Stimulated activated effector memory CD8-positive, alpha-beta T cell treated with anti-CD3 and anti-CD28 coated beads, Interleukin-12 subunit alpha, Interleukin-12 subunit beta, amount 100 ng/mL, for 72 hours (primary cell): ENCODE measurements at places on chromosomes 5 and 9.

- no peak for DNase-seq
Observed at GRCh38 chr5:88045931-88046461, 222.6 kb downstream of the TMEM161B start.

- DNase-seq = no peak
Observed at GRCh38 chr9:6270896-6271295, 55.3 kb downstream of the IL33 start.

GRCh38 chr5:142289708-142290576, 34.9 kb downstream of the SPRY4 start:
- no peak for DNase-seq

DNA sequence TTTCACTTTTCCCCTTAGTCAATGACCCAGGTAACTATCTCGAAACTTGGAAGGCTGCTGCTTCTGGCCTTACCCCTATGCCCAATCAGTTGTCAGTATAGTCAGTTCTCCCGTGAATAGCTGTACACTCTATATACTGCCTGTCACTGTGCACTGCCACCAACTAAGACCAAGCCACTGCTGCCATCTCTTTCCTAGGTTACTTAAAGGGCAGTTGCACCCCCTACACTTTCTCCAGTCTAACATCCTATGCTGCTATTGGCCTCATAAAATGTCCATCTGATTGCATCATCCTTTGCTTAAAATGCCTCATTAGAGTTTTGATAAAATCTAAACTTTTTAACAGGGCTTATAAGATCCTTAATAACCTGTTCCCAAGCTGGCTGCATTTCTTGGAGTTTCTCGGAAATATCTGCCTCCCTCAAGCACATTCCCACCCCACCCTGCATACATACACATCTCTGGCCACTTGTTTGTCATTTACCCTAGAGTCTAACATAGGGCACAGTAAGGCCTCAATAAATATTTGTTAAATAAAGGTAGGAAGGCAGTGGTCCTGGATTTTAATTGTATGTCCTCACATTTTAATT, 32.8 kb upstream of the TNFAIP8 start:
- DNase-seq = no peak

- DNase-seq = peak; percentile 17
Observed at GRCh38 chr9:124257844-124258606, at the start of gene NEK6. Gene NEK6, plus strand, starts transcription at chr9:124257949. Its CDS starts 44,016 bp downstream, at chr9:124301965.

DNA sequence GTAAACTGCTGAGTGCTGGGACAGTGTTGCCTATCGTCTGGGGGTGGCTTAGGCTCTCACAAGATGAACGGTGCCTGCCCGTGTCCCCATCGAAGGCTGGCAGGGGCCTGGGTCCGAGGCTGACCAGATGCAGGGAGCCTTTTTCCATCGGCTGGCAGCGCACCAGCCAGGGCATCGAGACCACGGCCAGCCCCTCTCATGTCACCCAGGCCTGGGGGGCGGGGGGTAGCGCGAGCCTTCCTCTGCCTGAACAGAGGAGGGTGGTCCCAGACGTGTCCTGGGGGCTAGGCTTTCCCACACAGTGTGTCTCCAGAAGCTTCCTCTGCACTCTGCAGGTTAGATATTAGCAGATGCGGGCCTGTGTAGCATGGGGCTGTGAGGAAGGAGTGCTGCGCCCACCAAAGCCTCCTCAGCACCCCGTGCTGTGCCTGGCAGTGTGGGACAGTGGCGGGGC, 17.3 kb downstream of the FGD3 start:
- DNase-seq = no peak

GRCh38 chr5:157917491-157917890, 58.5 kb upstream of the CLINT1 start:
- DNase-seq = no peak

DNA sequence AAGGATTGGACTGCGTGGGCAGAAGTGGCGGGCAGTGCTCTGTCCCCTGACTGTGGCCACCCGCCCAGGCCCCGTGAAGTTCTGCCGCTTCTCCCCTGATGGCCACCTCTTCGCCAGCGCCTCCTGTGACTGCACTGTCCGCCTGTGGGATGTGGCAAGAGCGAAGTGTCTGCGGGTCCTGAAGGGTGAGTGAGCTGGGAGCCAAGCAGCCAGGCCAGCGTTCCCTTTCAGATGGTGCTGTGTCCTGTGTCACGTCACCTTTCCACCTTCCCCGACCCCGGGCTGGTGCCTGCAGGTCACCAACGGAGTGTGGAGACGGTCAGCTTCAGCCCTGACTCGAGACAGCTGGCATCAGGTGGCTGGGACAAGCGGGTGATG, 2.3 kb downstream of the WDR38 start:
- no peak for DNase-seq

GRCh38 chr9:16369427-16369826, 501.0 kb downstream of the BNC2 start:
- DNase-seq = no peak

- DNase-seq = no peak
Observed at GRCh38 chr5:142698447-142699183, 12.7 kb upstream of the FGF1 start.

GRCh38 chr5:148966938-148967337, 95.9 kb downstream of the SH3TC2 start:
- DNase-seq = no peak

GRCh38 chr5:176830995-176831423, 20.6 kb downstream of the UNC5A start:
- DNase-seq = no peak

GRCh38 chr9:33148367-33149014, 18.6 kb downstream of the B4GALT1 start:
- DNase-seq = no peak

GRCh38 chr5:143435210-143435657, 31.7 kb upstream of the NR3C1 start:
- DNase-seq = no peak

DNA sequence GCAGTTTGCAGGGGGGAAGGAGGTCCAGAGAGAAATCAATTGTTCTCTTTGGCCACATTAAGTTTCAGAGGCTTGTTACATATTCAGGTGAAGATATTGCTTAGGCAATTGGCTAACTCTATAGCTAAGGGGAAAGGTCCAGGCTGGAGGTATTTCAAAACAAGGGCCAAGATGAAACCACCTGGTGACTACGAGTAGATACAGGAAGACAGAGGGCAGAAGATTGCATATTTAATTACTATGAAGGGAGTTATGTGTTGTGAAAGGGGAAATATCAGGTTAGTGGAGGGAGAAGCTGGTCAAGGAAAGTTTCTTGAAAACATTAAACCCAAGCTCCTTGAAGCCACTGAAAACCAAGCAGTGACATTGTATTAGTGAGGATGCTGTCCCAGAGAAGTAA, 1.9 kb upstream of the RAD23B start:
- no peak for DNase-seq

GRCh38 chr9:109536859-109537258, 38.8 kb upstream of the PTPN3 start:
- DNase-seq = no peak

DNA sequence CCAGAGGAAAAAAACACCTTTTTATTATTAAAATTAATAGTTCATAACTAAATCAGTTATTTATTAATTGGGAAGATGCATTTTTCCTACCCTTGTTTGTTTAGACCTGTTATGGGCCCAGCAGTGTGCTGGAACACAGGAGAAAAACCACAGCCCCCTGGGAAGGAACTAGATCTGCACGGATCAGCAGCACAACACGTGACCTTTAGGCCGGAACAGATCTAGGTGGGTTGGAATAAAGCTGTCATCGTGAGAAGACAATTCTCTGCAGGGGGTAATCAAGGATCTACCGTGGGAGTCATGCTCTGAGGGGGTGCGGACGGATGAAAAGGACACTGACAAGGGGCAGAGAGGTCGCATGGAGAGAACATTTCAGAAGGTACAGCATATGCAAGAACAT, 95.8 kb upstream of the SPATA31C2 start:
- no peak for DNase-seq

- no peak for DNase-seq
Observed at GRCh38 chr9:94056442-94056974, 27.8 kb upstream of the PTPDC1 start.

- no peak for DNase-seq
Observed at GRCh38 chr5:155620821-155621410, 607.4 kb downstream of the KIF4B start.

GRCh38 chr5:101018299-101018698, 115.2 kb upstream of the ST8SIA4 start:
- DNase-seq = no peak

- DNase-seq = no peak
Observed at GRCh38 chr5:561408-561807, 37.2 kb upstream of the SLC9A3 start.

- no peak for DNase-seq
Observed at GRCh38 chr9:120486347-120486746, 93.6 kb downstream of the CDK5RAP2 start.

DNA sequence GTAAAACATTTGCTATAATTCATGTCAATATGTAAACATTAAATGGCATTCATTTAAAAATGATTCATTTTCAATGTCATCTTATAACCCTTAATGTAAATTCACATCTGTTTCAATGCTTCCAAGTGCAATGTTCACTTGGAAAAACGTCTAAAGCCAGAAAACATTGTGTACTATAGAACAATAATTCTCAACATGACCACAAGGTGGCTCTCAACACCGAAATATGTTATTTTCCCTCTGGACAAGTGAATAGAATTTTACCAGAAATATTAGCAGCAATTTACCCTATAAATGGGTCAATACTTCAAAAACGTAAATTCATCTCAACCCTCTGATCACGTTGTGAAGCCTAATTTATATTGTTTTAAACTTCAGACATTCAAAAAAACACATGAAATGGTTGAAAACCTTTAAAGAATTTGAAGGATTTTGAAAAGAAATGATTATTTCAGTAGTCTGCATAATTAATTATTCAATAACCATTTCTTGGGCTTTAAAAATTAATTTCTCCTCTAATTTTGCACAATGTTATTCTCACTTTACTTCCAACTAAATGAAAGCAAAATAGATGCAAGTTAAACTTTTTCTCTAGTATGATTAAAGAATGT, 11.0 kb downstream of the CDH10 start:
- no peak for DNase-seq

GRCh38 chr9:135990468-135991429, 29.6 kb upstream of the UBAC1 start:
- peak; percentile 56 for DNase-seq

DNA sequence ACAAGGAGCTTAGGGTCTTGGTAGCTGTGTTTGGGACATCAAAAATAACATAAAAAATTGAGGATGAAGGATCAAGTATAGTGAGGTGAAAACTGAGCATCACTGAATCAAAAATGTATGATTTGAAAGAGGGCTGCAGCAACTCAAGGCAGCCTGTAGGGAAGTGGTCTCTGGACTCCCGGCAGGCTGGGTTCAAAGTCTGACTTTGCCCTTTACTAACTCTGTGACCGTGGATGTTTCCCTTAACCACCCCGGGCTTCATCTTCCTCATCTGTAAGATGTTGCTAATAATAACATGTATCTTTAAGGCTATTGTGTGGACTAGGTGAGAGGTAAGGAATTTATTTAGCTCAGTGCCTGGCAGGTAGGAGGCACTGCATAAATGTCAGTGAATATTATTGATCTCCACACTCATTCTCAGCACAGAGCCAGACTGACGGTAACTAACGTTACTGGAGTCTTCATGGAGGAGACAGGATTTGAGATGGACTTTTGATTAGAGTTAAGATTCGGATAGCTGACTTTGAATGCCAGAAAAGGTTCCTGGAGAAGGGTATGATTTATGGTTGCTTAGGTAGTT, 367.3 kb downstream of the NDUFS4 start:
- no peak for DNase-seq

DNA sequence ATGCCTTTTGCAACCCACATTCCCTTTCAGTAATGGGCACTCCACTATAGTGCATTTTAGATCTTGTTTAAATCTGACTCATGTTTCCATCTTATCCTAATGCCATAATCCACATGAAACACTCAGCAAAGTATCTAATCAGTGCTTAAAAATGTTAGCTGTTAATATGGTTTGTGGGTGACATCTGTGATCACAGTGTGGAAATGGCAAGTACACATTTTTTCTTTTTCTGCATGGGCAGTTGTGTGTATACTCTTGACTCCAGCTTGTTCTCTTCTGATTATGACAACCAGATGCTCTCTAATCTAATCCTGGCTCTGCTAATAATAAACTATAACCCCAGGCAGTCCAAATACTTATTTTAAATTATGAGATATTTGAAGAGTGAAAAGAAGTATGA, 103.3 kb downstream of the EDIL3 start:
- no peak for DNase-seq

DNA sequence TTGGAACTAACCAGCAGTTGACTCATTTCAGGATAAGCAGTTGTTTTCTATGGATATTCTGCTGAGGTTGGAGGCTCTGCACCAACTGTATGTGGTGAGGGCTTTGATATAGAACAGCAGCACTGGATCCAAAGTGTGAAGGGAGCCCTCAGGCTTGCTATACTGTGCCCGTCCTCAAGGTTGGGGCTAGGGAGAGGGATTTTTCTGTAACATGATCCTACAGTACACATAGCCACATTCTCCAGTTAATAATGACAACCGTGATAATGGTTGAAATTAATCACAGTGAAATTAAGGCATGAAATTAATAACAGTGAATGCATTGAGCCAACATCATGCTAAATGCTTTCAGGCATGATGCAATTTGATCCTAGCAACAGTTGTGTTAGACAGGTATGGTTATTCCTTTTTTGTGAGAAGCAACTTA, 36.7 kb downstream of the ARHGAP26 start:
- DNase-seq = no peak

DNA sequence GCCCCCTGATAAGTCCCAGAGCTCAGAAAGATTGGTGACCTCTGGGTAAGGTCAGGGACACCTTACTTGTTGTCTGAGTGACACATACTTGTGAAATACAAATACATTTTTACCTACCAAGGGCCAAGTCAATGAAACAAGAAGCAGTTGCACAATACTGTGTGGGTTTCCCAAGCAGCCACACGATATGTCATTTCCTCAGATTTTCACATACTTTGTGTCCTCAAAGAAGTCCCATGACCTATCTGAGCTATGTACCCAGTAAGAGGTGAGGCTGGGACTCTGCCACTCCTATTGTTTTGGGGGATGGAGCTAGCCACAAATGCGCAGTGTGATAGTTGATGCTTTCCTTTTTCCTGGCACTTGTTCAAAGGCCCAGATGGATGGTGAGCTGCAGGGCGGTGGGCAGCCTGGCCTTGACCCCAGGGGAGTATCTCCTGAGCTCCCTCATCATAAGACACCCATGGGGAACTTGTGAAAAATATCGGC, 4.8 kb upstream of the SLC25A51 start:
- no peak for DNase-seq

GRCh38 chr9:86941197-86941596, 6.1 kb downstream of the GAS1 start:
- DNase-seq = no peak

GRCh38 chr9:130390390-130390789, 54.4 kb upstream of the ASS1 start:
- DNase-seq = no peak

- DNase-seq = no peak
Observed at GRCh38 chr5:140383300-140383699, 18.3 kb upstream of the ANKHD1 start.

- DNase-seq = no peak
Observed at GRCh38 chr5:96961053-96961452, 25.2 kb downstream of the LNPEP start.

GRCh38 chr5:96716716-96717115, 54.5 kb downstream of the CAST start:
- no peak for DNase-seq
